Psoas muscle (tissue), 8 donors: ENCODE measurements at places on chromosomes 7 and 10. TPM values are rescaled to one million over a fixed set of nuclear protein-coding genes. Genes with fewer than 3 reads are reported as not detected.

Gene CALML5
- total RNA-seq, result not detected

Gene UNCX
- total RNA-seq, result not detected

Gene PDZD7
- not detected for total RNA-seq

Gene CYP26C1
- total RNA-seq, result not detected

Gene C10orf62
- total RNA-seq, result 1.0 TPM

Gene IDI2
- total RNA-seq, result 182 TPM

Gene EIF4EBP2
- total RNA-seq, result 75.0 TPM

Gene KLHDC10
- 39.2 TPM for total RNA-seq

- H3K4me3 ChIP-seq, result no peak overlapping the region
- H3K27ac ChIP-seq, result no peak overlapping the region
- H3K36me3 ChIP-seq, result no peaks in the 10 kb centered on the region
- H3K27me3 ChIP-seq, result peaks cover 15% of the 10 kb centered on the region
- no peaks in the 10 kb centered on the region for H3K4me1 ChIP-seq
These were observed 67.0 kb upstream of the CFAP46 start for GRCh38 chr10:133009218-133009950.

DNA sequence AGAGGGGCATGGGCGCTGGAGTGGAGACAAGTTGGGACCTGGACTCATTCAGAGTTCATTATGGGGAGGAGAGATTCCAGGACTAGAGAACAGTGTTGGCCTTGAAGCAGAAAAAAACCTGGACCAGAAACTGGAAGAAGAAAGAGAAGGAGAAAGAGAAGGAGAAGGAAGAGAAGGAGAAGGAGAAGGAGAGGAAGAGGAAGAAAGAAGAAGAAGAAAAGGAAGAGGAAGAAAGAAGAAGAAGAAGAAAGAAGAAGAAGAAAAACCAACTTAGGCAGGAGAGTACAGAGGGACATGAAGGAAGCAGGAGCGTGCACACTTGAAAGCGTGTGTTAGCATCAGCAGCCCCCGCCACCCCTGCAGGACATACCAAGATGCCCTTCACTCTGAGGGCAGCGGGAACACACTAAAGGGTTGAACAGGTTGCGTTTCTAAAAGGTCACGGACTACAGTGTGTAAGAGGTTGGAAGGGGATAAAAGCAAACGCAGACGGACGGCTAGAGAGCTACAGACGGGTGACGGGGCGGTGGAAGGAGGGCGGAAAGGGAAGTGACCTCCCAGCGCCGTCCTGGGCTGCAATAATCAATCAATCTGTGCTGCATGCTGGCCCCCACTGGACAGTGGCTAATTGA lies 95.3 kb downstream of the SEC61G start:
- peaks cover 5% of the 10 kb centered on the region for H3K27me3 ChIP-seq
- no peaks in the 10 kb centered on the region for H3K4me1 ChIP-seq
- no peak for DNase-seq
- H3K27ac ChIP-seq, result no peak overlapping the region
- no peaks in the 10 kb centered on the region for H3K36me3 ChIP-seq

DNA sequence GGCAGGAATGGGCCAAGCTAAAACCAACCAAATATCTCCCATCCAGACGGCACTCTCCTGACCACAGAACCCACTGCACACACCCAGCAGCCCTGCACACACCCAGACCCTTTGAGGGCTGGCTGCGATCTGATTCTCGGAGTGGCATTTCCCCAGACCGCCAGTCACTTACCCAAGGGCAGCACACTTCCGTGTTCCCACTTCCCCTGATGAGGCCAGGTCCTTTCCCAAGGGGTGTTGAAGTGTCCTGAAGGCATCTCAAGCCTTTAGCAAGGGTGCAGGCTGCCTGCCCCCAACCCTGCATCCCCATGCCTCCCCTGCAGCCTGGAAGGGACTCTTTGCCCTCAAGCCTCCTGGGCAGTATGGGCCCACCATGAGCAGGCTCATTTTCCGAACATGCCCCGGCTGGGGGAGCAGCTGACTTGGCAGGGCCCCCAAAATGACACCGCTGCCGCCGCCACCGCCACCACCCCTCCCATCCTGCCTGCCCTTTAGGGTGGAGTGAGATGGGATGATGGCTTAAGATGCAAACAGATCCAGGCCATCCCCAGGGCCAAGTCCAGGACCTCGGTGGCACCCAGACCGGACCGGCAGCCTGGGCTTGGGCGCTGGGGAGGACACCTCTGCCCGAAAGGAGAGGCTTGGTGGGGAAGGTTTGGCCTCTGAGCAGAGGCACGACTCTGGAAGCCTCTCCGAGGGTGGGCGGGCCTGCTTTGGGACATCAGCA lies 159.8 kb downstream of the NRF1 start:
- no peaks in the 10 kb centered on the region for H3K36me3 ChIP-seq
- DNase-seq, result no peak
- no peak overlapping the region for H3K27ac ChIP-seq

- H3K36me3 ChIP-seq, result no peaks in the 10 kb centered on the region
- H3K4me1 ChIP-seq, result peaks cover 9% of the 10 kb centered on the region
- DNase-seq, result no peak
- H3K27ac ChIP-seq, result no peak overlapping the region
- H3K27me3 ChIP-seq, result no peaks in the 10 kb centered on the region
These were observed 370.6 kb downstream of the RPS24 start for GRCh38 chr10:78404296-78404695.

GRCh38 chr7:106609416-106609815 lies 51.5 kb downstream of the CCDC71L start:
- H3K4me1 ChIP-seq, result no peaks in the 10 kb centered on the region
- no peak overlapping the region for H3K4me3 ChIP-seq
- H3K27me3 ChIP-seq, result no peaks in the 10 kb centered on the region

DNA sequence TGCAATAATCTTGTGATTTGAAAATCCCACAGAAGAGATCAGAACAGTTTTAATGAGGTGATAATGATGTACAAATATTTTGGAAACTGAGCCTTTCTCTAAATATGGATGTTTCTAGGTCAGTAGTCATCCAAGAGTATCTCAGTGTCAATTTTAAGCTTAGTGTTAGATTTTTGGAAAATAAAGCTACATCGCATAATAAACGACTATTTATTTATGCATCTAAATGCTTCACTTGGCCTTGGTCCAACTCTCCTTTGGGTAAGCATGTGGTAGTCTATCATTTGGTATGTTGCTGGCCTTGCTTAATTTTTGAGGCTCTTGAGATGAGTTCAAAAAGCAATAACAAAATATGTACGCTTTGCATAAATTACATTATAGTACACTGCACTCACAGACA lies 5.4 kb upstream of the PPP1R9A start:
- no peak overlapping the region for H3K4me3 ChIP-seq
- no peaks in the 10 kb centered on the region for H3K27me3 ChIP-seq
- H3K36me3 ChIP-seq, result no peaks in the 10 kb centered on the region

GRCh38 chr7:47757921-47758411 lies 176.1 kb upstream of the TNS3 start:
- H3K4me1 ChIP-seq, result peaks cover 7% of the 10 kb centered on the region
- no peaks in the 10 kb centered on the region for H3K27me3 ChIP-seq
- peak; percentile 72 for DNase-seq
- no peak overlapping the region for H3K4me3 ChIP-seq
- H3K36me3 ChIP-seq, result no peaks in the 10 kb centered on the region

- H3K27me3 ChIP-seq, result no peaks in the 10 kb centered on the region
- H3K27ac ChIP-seq, result peak overlapping the region; percentile 91
- peak; percentile 25 for DNase-seq
- peaks cover 36% of the 10 kb centered on the region for H3K4me1 ChIP-seq
- H3K4me3 ChIP-seq, result no peak overlapping the region
These were observed 29.1 kb downstream of the ZC3HC1 start for GRCh38 chr7:130022115-130022514.

GRCh38 chr10:19499291-19499770 lies 316.9 kb upstream of the PLXDC2 start:
- H3K36me3 ChIP-seq, result no peaks in the 10 kb centered on the region
- no peak for DNase-seq
- no peak overlapping the region for H3K27ac ChIP-seq

GRCh38 chr10:112724404-112724991 lies 225.5 kb upstream of the TCF7L2 start:
- H3K27ac ChIP-seq, result no peak overlapping the region
- H3K4me1 ChIP-seq, result no peaks in the 10 kb centered on the region
- no peaks in the 10 kb centered on the region for H3K27me3 ChIP-seq
- H3K36me3 ChIP-seq, result no peaks in the 10 kb centered on the region
- H3K4me3 ChIP-seq, result no peak overlapping the region

DNA sequence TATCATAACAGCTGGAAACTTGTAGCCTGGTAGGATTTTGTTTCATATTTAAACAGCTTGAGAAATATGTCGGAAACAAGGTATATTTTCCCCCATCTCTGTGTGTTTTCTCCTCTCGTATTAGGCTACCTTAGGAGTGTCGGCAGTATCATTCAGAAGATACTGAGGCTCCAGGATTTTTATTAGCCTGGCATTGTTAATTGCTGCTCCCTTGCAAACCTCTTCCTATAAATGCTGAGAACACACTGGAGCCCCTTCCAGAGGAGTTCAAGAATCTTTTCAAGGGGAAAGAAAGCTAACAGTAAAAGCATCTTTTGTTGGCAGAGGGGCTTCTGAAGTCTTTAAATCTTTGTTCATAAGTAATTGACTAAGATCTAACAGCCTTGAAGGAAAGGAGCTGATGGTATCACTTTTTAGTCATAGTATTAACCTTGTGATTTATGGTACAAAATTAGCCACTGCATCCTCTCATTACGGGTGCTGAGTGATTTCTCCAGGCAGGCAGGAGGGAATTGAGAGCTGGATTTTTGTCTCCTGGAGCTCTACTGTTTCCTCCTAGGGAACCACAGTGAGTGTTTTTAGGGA lies 998.7 kb downstream of the LRMDA start:
- no peak for DNase-seq
- no peak overlapping the region for H3K27ac ChIP-seq
- peaks cover 6% of the 10 kb centered on the region for H3K4me1 ChIP-seq
- no peak overlapping the region for H3K4me3 ChIP-seq

DNA sequence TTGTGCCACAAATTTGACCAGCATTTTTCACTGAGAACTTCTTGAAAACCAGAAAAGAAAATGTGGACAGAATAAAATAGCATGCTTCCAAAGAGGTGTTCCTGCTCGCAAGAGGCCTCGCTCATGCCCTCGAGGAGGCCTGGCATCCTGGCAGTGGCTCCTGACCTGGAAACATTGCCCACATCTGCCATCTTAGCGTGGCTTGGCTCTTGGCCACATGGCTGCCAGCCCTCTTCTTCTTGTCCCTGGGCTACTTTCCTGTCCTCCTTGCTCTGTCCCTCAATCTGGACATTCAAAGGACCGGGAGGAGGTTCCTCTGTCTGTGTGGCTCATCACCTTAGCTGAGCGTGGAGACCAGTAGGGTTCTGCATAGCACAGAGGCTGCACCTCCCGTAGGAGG lies 131.6 kb upstream of the TMEM72 start:
- no peaks in the 10 kb centered on the region for H3K4me1 ChIP-seq
- DNase-seq, result no peak
- H3K27ac ChIP-seq, result no peak overlapping the region
- no peaks in the 10 kb centered on the region for H3K36me3 ChIP-seq

DNA sequence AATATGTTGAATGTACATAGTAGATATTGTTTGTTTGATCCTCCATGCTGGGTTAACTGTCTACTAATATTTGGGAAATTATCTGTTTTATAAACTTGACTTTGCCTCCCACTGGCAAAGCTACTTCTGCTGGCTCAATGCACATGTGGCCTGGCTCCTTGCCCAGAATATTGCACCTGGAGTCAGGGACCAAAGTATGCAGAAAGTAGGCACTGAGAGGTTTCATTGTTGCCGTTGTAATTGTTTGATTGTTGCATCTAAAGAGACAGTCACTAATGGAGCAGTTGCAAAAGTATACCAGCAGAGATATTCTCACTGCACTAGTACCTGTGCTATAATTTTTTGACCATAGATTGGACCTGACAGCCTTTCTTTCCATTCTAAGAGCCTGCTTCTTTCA lies 137.8 kb upstream of the CNTNAP2 start:
- H3K4me1 ChIP-seq, result no peaks in the 10 kb centered on the region
- DNase-seq, result no peak
- no peak overlapping the region for H3K4me3 ChIP-seq
- no peaks in the 10 kb centered on the region for H3K27me3 ChIP-seq

GRCh38 chr7:143435266-143435665 lies 8.0 kb upstream of the TAS2R60 start:
- no peak overlapping the region for H3K4me3 ChIP-seq
- no peaks in the 10 kb centered on the region for H3K27me3 ChIP-seq
- no peak overlapping the region for H3K27ac ChIP-seq
- H3K36me3 ChIP-seq, result no peaks in the 10 kb centered on the region

- H3K36me3 ChIP-seq, result no peaks in the 10 kb centered on the region
- no peak overlapping the region for H3K4me3 ChIP-seq
- no peaks in the 10 kb centered on the region for H3K4me1 ChIP-seq
- H3K27me3 ChIP-seq, result no peaks in the 10 kb centered on the region
These were observed 341.6 kb downstream of the PCLO start for GRCh38 chr7:82821037-82821436.

DNA sequence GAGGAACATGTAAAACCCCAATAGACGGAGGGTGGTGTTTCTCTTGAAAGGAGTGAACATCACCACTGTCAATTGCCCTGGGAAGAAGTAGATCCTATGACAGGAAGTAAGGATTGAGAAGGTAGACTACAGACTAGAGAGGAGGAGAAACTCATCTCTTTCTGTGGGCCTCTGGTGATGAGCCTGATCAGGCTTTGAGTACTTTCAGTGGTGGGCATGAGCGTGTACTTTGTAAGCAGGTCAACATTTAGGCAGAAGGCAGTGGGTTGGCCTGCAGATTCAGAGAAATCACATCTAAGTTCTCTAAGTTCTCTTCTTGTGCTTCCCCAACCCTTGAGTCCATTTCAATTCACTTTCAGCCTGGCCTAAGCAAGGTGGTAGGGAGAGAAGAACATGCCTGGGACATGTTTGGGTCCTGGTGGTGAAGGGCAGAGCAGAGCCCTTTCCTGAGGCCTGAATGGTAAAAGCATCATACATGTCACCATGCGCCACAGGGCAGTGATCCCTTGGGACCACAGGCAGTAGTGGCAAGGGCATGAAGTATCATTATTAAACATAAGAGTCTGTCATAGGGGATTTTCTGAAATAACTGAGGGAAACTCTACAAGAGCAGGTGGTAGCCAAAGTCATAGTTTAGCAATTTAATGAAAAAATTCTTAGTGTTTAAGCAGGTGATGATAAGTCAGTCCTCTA lies 56.4 kb upstream of the ANKRD1 start:
- H3K4me1 ChIP-seq, result no peaks in the 10 kb centered on the region
- no peaks in the 10 kb centered on the region for H3K27me3 ChIP-seq
- H3K27ac ChIP-seq, result no peak overlapping the region
- no peak overlapping the region for H3K4me3 ChIP-seq

DNA sequence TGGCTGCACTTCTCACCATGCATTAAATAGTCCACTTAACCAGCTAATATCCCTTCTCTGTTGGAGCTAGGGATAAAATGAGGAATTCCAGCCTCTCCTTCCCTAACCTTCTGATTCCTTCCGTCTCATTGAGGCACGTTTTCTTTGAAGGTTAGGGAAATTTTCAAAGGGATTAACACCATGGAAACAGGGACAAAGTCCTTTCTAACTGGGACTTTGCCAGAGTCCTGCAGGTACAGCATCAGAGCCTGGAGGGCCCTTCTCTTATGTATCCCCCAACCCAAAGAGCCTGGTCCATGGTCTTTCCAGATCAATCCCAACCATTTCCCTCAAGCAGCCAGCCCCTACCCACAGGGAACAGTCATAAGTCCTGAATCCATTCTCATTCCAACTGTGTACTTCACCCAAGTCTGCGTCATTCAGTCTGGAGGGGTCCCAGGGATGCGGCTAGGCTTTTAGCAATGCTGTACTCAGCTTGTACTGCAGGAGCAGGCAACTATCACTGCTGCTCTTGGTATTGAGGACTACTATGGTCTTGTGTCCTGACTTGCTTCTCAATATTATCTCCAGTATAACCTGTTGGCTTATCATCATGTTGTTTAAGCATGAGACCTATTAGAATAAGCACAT lies 34.6 kb upstream of the CROT start:
- H3K27me3 ChIP-seq, result no peaks in the 10 kb centered on the region
- no peaks in the 10 kb centered on the region for H3K4me1 ChIP-seq
- H3K36me3 ChIP-seq, result no peaks in the 10 kb centered on the region
- DNase-seq, result no peak
